ENCODE measurements at places on chromosomes 16 and 17.
A peak's percentile ranks its signal among the peaks of the same experiment; 100 is the strongest.

DNA sequence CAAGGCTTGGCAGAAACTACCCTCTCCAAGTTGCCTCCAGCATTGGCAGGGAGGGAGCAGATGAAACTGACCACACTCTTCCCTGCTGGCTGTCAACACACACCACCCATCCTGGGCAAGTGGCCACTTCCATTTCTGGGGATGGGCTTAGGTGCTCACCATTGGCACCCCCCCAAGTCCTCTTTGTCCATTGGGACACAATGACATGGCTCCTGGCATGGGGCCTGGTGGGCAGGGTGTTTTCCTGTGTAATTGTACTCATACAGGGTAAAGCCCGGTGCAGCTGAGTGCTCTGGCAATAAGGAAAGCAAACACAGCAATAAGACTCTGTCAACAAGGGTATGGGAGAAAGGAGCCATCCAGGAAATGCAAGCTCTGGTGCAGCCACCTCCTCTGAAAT is 22.6 kb downstream of the SCNN1B start:
- no peak for DNase-seq

- DNase-seq, result peak; percentile 90
Measured at GRCh38 chr17:60135151-60135950, 14.4 kb upstream of the CA4 start.

- DNase-seq, result peak; percentile 70
Measured at GRCh38 chr17:75250009-75250471, 11.4 kb downstream of the GGA3 start.

DNA sequence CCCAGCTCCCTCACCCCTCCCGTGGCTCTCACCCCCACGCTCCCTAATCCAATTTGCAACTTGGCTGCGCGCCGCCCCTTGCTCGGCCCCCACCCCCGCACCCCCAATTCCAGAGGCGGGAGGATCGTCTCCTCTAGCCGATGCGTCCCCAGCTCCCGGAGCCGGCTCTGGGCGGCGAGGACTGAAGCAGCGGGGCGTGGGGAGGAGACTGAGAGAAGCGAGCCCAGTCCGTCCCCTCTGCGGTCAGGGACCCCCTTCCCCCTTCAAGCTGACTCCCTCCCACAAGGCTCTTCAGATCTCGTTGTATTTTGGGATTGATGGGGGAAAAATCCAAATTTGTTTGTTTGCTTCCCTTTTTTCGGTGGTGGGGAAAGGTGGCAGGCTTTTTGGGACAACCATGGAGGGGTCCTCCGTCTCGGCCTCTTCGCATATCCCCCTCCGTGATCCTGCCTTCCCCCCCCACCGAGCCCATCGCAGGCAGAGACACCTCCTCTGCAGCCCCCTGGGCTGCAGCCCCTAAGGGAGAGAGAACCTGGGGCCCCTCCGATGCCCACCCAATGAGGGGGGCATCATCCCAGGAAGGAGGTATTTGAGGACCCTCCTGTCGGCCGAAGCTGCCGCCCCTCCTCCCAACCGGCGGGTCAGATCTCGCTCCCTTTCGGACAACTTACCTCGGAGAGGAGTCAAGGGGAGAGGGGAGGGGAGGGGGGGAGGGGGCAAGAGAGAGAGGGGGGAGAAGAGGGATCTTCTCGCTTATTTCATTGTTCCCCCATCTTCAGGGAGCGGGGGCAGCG is 466 bp downstream of the NEUROD2 start:
- DNase-seq, result no peak

DNA sequence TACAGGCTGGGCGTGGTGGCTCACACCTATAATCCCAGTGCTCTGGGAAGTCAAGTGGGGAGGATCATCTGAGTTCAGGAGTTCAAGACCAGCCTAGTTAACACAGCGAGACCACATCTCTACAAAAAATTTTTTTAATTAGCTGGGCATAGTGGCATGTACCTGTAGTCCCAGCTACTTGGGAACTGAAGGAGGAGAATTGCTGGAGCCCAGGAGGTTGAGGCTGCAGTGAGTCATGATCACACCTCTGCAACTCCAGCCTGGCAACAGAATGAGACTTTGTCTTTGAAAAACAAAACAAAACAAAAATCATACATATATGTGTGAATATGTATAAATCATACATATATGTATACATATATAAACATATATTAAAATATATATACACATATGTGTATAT is 54.1 kb upstream of the MARCHF10 start:
- no peak for DNase-seq
